ENCODE measurements at places on chromosomes 16 and 17.

- DNase-seq: no peak
These were observed 994 bp downstream of the CLTC start for GRCh38 chr17:59620518-59621259.

GRCh38 chr17:4576729-4577322 lies 7.5 kb upstream of the SMTNL2 start:
- no peak for DNase-seq

GRCh38 chr17:49836111-49837030 lies 11.5 kb downstream of the TAC4 start:
- no peak for DNase-seq

GRCh38 chr16:27427538-27427937 lies 25.6 kb downstream of the IL21R start:
- DNase-seq: no peak

GRCh38 chr17:63399316-63399715 lies 46.8 kb downstream of the CYB561 start:
- no peak for DNase-seq

- DNase-seq: no peak
These were observed 114.4 kb downstream of the CDH13 start for GRCh38 chr16:82741073-82741615.

GRCh38 chr17:63190821-63191370 lies 224.9 kb downstream of the TANC2 start:
- DNase-seq: no peak

DNA sequence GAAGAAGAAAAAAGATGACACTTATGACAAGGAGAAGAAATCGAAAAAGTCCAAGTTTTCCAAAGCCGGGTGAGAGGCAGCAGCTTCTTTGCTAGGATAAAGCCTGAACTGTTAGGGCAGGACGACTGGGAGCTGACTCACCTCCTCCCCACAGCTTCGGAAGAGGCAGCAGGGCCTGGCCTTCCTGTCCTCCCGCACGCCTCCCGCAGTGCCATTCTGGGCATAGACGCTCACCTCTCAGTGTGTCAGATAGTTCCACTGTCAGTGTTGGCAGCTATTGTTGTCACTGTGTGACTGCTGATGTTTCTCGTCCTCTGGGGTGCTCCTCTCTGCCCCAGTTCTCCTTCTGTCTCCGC lies 12.6 kb downstream of the UBN1 start:
- DNase-seq: no peak

GRCh38 chr16:1863681-1864460 lies 8.1 kb downstream of the MEIOB start:
- no peak for DNase-seq

DNA sequence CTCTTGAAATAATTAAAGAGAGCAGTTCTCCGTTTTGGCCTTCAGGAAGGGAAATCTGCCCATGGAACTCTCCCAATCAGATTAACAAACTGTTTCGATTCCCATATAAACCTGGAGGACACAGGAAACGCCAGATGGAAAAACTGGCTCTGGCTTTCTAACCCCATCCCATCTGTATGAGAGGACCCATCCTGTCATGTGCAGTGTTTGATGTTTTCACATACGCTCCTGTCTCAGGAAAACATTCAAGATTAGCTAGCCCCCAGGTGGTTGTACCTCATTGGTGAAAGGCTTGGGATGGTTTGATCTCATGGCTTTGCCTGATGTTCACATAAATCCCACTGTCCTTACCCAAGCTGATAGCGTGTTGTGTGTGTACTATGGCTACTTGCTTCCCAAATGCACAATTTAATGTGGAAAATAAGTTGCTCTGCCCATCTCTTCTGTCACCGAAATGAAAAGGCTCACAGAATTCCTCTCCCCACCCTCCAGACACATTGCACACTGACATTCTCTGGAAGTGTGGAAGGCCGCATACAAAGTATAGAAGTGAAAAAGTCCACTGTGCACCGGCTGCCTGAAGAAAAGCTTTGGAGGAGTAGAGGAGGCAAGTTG lies 18.2 kb upstream of the ERN1 start:
- no peak for DNase-seq

DNA sequence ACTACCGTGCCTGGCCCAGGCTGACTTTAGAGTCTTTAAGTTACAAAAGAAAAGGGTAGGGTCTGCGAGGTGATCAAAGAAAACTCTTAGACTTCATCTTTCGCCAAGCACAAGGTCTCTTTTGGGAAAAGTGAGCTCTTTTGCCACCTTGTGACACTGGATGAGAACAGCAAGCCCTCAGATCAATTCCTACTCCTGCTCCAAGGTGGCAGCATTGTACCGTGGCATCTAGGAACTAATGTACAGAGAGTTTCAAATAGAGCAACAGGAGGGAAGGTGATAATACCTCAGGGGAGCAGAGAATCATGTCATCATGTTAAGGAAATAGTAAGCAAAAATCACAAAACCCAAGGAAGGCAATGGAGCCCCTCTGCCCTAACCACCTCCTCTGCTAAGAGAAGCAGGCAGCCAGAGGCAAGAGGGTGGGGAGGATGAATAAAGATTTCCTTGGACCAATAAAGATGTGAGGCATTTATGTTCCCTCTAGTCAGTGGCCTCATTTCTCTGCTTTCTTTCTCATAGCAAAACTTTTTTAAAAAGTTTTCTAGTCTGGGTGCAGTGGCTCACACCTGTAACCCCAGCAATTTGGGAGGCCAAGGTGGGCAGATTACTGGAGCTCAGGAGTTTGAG lies 2.1 kb upstream of the C17orf78 start:
- DNase-seq: peak; percentile 33

- no peak for DNase-seq
These were observed 15.3 kb downstream of the CMTM3 start for GRCh38 chr16:66619534-66620428.

DNA sequence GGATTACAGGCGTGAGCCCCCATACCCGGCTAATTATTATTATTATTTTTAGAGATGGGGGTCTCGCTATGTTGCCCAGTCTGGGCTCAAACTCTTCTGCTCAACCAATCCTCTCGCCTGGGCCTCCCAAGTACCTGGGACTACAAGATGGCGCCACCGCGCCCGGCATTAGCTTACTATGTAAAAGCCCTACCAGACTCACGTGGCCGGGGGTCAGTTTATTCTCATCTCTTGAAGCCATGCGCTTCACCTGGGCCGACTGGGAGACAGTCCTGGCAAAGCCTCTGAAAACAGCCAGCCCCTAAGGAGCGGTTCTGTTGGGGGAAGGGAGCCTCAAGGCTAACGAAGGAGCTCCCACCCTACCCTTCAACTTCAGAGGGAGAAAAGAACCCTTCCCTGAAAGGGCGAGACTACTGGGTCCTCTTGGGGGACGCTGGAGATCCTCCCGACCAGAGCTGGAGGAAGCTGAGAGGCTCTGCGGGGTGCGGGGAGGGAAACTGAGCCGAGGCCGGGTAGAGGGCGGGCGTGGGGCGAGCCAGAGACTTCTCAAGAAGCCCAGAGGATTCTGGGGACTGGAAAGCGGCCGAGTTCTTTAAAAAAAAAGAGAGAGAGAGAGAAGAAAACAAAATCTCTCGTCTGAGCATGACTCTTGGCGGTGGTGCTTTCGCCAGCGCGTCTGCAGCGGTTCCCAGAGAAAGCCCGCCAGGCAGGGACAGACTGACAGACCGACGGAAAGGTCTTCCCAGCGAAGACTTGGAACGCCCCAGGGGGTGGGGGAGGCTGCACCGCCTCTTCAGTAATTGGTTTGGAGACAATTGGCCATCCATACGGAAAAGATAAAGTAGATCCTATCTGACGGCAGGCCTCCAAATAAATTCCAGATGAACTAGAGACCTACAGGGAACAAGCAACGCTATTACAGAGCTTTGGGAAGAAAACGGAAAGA lies 5.6 kb upstream of the TUBG2 start:
- DNase-seq: no peak

GRCh38 chr17:1928976-1929375 lies 96.2 kb downstream of the RTN4RL1 start:
- DNase-seq: no peak

GRCh38 chr17:40953881-40954280 lies 12.9 kb downstream of the KRT39 start:
- no peak for DNase-seq

GRCh38 chr16:7921345-7921744 lies 588.7 kb downstream of the RBFOX1 start:
- DNase-seq: no peak

DNA sequence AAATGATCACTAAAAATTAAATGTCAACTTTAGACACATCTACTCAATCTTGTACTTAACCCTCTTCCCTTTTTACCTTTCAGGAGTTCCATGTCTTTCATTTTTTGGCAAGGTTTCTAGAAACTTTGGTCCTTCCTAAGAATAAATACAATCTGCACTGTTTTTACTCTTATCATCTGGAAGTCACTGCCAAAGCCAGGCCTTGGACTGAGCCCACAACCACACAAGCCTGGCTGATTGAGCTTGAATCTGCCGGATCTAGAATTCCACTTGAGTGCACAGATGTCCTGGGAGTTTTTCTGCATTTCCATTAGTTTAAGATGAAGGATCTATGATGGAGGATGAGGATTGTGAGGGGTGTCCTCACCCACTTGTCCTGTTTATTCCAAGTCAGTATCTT lies 126.1 kb downstream of the VPS53 start:
- no peak for DNase-seq

- DNase-seq: no peak
These were observed 1111.8 kb upstream of the EEF2KMT start for GRCh38 chr16:6209355-6209930.

DNA sequence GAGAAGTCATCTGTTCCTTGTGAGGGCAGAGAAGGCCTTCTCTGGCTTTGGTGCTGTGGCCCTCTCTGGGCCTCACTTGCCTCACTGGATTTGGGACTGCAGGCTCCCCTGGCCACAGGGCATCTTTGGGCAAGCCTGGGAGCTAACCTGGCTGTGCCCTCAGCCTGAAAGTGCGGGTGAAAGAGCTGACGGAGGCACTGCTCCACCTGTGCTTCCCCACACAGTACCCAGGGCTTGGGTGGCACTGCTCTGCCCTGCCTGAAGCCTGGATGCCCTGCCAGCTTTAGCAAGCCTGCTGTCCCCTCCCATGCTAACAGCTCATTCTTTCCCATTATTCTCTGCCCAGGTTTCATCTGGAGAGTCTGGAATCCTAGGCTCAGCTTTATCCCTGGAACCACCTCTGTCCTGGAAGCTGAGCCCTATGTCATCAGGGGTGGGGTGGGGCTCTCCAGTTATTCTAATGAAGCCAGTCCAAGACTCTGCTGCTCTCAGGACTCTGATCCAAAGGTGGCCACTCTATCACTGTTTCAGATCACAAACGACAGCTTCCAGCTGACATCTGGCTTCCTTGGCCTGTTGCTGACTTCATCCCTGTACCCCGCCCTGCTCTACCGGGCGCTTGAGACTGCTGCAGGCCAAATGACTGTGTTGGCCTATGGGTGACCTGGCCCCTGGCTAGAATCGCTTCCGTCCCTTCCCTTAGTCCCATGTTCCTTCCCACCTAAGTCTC lies 29.3 kb downstream of the HIC1 start:
- no peak for DNase-seq

DNA sequence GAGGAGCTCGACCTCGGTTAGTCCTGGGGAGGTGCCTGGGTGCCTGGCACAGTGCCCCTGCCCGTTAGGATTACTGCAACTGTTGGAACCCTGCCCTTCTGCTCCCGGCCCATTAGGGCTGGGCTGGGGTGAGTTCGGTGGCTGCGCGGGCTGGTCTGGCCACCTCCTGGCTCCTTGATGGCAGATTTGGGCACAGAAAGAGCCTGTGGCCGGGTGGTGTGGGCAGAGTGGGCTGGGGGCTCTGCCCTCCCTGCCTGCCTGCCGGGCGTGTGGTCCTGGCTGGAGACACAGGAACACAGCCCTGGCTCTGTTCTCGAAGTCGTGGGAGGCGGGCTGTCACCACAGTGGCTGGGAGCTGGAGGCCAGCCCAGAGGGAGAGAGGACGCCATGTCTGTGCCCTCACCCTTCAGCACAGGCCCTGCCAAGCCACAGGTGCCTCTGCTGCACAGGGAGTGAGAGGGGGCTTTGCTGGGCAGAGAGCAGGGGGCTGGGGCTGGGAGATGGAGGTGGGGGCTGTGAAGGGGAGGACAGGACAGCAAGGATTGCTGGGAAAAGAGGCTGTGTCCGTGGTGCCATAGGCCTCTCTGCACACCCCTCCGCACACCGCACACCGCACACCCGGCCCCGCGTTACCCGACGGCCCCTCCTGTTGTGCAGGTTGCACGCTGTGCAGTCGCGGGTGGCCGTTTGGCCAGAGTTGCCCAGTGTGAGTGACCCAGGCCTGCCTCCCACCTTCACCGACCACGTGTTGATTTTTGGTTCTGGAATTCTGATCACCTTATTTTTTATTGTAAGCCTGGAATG lies 236.6 kb upstream of the GSE1 start:
- DNase-seq: no peak

DNA sequence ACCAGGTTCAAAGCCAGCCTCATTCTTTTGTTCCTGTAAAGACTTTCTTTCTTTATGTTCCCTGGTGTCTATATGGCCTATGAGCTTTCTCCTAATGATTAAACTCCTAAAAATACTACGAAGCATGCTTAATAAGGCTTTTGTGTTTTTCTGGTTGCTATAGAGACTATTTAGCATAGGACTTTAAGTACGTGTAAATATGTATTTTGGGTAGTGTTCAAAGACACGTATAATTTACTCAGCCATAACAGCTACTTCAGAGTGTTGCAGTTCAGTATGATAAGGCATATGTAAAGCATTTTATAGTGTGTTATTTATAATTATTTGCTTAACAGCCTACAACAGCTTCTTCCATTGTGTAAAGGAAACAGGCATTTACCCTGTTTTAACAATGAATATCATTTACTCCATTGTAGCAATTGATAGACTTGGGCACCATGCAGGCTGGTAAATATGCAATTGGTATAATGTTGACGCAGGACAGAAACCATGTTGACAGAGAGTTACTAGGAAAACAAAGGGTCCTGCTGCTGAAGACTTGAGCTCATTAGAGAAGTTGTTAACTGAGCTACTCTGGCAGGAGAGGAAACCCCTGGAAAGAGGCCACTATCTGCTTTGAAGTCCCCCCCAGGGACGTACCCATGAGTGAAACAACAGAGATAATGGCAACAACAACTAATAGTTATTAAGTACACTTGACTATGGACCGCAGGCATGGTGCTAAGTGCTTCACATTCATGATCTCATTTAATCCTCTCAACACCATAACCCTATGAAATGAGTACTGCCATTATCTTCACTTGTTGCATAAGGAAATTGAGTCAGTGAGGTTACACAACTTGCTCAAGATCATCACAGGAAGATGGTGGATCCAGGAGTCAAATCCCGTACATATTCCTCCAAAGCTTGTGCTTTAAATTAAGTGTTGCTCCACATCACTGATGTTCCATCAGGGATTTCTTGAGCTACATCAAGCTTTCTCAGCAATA lies 342.2 kb upstream of the DYNLRB2 start:
- DNase-seq: no peak

DNA sequence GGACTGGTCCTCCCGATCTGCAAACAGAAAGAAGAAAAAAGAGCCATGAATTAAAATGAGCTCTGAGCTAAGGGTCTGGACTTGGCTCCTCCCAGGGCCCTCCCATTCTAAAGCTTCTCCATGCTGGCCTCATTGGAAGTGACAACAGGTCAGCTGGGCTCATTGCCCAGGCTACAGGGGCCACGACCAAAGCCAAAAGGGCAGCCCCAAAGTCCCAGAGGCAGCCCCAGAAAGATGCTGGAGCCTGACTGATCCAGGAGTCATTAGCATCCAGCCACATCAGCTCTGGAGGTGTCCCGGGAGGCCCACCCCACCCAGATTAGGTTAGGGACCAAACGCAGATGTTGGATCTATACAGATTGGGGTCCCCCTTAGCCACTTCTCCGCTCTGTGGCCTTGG lies 58.2 kb downstream of the MYH11 start:
- no peak for DNase-seq

Data from SIG-M5 (cell line).